8988T (cell line): ENCODE measurements at places on chromosomes 12 and 14.
A peak's percentile ranks its signal among the peaks of the same experiment; 100 is the strongest.

GRCh38 chr14:97301931-97302559 lies 504.9 kb downstream of the VRK1 start:
- DNase-seq: no peak

- DNase-seq: no peak
Observed at GRCh38 chr12:42039176-42039575, 105.5 kb downstream of the GXYLT1 start.

DNA sequence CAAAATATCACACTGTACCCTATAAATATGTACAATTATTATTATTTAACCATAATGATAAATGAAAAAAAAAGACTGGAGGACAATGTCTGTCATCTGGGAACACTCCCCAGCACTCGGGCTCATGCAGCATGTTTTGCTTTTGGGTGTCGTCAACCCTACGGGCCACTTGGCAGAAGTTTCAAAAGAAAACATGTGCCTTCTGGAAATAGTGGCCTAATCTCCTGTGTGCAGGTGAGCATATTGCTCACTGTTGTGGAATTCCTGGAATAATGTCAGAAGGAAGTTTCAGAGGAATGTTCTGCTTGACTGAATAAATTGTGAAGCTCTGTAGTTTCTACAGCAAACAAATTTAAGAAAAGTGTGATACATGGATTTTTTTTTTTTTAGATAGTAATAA lies 298.3 kb downstream of the SSPN start:
- DNase-seq: no peak

GRCh38 chr14:92633274-92633616 lies 115.2 kb downstream of the LGMN start:
- DNase-seq: no peak

DNA sequence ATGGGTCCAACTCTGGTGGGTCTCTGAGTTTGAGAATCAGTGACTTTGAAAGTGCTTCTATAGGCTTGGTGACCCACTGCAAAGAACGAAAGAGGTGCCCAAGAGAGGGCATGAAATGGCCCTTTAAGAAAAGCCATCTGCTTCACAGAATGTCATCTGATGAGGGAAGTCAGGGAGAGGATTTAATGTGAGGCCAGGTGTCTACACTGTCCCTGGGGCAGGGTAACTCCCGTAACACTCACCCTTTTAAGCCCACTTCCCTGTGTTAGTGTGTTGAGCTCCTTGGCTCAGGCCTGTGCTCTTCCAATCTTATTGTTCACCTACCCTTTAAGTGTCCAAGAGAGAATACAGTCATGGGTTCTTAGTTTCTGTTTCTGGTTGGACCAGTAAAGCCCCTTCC lies 16.4 kb upstream of the SRSF5 start:
- no peak for DNase-seq

- DNase-seq: no peak
Observed at GRCh38 chr14:88598097-88598675, 35.3 kb downstream of the ZC3H14 start.

GRCh38 chr12:56781726-56782125 lies 18.6 kb downstream of the HSD17B6 start:
- DNase-seq: no peak

DNA sequence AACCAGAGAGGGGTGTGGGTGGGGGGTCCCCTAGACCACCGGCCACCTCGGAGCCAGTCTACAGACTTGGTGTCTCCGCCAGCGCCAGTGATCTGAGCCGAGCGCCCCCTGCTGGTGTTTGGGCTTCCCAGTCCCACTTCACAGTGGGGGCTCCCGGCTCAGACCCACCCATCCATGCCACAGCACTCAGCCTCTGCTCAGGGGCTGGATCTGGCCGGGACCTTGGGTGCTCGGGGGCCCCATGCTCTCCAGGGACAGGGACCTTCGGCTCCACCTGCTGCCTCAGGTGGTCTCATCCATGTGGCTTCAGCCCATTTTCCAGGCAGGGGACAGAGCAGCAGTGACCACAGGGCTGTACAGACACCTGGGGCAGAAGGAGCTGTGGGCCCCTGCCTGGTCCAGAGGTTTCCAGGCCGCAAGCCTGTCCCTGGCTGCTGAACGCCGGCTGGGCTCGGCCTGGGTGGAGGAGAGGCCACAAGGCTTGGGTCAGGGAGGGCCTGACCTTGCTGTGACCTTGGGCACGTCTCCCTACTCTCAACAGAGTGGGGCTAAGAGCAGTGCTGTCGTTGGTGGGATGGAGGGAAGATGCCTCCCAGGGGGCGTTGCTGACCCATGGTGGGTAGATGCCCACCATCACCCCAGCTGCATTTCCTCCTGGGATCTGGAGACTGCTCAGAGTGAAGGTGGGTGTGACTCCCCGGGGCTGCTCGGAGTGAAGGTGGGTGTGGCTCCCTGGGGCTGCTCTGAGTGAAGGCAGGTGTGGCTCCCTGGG lies 86.3 kb downstream of the KIF26A start:
- DNase-seq: peak; percentile 82

DNA sequence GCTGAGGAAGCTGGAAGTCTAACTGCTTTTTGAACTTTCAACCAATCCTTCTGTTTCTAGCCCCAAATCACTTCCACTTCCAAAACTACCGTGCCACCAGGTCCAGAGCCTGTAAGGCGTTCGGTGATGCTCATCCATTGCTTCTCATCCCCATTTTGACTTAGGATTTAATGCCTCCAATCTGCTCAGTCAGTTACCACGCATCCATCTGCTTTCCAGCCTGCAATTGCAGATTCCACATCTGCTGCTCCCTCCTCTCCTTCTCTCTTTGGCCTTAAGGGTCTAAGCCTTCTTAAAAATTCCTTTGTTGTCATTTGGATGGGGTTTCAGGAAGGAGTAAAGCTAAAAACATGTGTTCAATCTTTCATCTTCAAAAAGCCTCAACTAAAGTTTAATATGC lies 74.7 kb downstream of the TUNAR start:
- no peak for DNase-seq

- no peak for DNase-seq
Observed at GRCh38 chr12:4991801-4992200, 51.9 kb upstream of the KCNA5 start.

DNA sequence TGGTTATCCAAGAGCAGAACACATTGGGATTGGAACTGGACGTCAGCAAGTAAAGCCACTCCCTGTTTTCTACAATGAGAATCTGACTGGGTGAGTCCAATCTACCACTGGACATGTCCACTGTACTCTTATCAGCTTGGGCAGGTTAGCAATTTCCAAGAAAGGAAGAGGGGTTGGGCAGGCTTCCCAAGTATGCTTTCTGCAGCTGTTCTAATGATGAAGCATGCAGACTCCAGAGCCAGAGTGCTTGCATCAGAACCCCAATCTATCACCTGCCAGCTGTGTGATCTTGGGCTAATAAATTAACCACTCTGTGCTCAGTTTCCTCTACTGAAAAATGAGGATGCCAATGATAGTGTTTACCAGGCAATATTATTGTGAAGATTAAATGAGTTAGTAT lies 92.0 kb downstream of the EMP1 start:
- no peak for DNase-seq

- no peak for DNase-seq
Observed at GRCh38 chr14:61326146-61326545, 4.8 kb downstream of the PRKCH start.

DNA sequence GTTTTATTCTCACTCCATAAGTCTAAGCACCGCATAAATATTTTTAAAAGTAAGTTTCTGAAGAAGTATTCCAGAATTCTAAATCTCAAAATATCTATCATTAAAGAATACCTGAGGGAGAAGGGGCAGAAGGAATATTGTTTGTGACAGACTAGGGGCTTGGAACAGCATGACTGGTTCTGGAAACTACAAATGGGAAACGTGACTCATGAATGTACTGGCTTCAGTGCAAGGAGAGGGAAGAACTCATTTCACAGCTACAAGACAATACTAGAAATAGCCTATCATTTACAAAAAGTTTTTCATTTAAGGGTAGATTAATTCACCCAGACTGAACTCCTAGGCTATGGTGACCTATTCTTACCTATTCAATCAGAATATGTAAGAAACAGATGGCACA lies 121.3 kb downstream of the SLC25A21 start:
- DNase-seq: no peak

GRCh38 chr12:61523276-61523992 lies 736.8 kb upstream of the USP15 start:
- DNase-seq: no peak

GRCh38 chr14:95562892-95563685 lies 28.2 kb downstream of the GLRX5 start:
- DNase-seq: no peak

DNA sequence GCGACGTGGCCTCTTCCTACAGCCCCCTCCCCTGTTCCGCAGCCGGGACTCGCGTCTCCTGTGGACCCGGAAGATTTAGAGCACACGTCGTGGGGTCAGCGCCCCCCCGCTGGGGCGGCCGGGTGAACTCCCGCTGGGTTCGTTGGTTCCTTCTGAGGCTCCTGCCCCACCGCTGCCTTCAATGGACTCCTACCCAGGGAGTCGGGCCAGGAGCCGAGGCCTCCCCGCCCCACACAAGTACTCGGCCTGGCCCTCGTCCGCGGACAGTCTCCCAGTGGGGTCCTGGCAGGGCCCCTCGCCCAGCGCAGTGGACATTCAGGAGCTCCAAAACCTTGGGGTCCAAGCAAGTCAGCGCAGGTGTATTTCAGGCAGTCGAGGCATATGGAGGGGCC lies 1.2 kb downstream of the MMP17 start:
- DNase-seq: no peak

- no peak for DNase-seq
Observed at GRCh38 chr12:18753481-18754123, 15.7 kb downstream of the CAPZA3 start.

- DNase-seq: no peak
Observed at GRCh38 chr12:110200124-110200417, 75.9 kb downstream of the IFT81 start.

DNA sequence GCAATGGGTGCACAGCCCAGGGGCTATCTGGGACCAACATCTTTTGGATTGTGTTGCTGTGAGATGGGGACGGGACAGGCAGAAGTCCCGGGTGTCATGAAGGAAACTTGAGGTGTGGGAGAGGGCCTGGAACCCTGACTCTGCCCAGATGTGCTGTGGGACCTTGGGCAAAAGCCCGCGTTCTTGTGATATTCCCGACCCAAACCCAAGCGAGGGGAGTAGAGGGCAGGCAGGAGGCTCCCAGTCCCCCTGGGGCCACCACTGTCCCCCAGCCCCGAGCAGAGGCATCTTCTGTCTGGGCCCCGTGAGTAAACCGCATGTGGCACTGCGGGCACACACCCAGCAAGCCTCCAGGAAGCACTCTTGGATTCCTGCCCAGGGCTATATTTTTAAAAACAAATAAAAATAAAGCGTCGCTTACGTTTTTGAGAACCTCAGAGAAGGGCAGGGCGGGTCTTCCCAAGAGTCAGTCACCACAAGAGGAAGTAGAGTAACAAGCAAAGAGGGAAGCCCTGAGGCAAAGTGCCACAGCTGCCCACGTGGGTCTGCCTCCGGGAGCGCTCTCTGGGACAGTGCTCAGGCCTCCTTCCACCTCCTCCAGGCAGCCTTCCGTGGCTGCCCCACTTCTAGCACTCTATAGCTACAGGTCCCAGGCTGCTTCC lies 39.5 kb downstream of the BEGAIN start:
- DNase-seq: no peak

DNA sequence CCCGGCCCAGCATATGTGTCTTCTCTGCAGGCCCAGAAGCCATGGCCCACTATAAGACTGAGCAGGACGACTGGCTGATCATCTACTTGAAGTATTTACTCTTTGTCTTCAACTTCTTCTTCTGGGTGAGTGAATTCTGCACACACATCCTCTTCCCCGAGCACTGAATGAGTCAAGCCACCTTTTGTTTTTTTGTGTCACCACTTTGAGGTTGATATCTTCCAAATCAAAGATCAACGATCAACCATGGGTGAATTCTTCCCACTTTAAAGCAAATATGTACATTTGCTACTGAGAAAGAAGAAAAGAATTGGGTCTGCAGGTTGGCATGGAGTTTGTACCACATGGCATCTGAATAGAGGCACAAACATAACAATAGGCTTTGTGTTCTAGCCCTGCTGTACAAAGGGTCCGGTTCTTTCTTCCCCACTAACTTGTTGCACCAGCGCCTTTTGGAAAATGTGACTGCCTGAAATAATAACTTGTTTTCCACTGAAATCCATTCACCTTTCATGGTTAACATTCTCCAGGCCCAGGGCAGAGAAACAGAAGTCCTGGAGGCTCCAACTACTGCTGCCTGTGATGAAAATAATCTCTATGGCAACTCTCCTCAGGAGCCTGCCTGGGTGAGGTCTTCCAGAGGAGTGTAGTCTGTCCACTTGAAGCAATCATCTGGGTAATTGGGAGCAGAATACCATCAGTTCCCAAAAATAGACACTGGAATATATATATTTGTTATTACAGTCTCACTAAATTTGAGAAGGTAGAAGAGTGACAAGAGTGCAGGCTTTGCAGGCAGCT lies 27.6 kb downstream of the TSPAN11 start:
- DNase-seq: no peak

- DNase-seq: peak; percentile 10
Observed at GRCh38 chr14:22391908-22392565, 197.0 kb downstream of the DAD1 start.
